CD4-positive, alpha-beta T cell treated with Interleukin-21 for 1 hour (primary cell): ENCODE measurements at places on chromosomes 1 and 21.

DNA sequence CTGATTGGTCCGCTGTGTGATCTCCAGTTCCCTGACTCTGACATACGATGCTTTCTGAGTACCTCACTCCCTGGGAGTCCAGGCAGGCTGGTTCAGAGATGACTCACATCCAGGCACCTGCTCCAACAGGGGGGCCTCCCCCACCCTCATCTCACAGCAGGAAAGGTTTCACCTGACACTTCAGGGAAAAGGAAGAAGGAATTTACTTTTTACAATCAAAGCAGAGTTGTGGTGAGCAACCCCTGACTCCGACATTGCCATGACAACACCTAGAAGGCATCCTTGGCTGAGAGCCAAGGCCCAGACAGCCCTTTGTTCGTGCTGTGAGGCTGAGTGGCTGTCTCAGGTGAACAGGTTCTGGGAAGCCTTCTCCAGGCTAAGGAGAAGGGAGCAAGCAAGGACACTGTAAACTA, 164.6 kb upstream of the GJB5 start:
- DNase-seq = no peak

DNA sequence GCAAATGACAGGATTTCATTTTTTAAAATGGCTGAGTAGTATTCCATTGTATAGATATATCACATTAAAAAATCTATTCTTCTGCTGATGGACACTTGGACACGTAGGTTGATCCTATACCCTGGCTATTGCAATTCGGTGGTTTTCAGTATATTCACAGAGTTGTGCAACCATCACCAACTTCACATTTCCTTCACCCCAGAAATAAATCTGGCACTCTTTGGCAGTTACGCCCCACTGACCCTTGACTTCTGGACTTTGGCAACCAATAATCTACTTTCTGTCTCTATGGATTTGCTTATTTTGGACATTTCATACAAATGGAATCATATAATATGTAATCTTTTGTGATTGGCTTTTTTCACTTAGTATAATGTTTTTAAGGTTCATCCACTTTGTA, 35.9 kb downstream of the MAP3K7CL start:
- DNase-seq = no peak

DNA sequence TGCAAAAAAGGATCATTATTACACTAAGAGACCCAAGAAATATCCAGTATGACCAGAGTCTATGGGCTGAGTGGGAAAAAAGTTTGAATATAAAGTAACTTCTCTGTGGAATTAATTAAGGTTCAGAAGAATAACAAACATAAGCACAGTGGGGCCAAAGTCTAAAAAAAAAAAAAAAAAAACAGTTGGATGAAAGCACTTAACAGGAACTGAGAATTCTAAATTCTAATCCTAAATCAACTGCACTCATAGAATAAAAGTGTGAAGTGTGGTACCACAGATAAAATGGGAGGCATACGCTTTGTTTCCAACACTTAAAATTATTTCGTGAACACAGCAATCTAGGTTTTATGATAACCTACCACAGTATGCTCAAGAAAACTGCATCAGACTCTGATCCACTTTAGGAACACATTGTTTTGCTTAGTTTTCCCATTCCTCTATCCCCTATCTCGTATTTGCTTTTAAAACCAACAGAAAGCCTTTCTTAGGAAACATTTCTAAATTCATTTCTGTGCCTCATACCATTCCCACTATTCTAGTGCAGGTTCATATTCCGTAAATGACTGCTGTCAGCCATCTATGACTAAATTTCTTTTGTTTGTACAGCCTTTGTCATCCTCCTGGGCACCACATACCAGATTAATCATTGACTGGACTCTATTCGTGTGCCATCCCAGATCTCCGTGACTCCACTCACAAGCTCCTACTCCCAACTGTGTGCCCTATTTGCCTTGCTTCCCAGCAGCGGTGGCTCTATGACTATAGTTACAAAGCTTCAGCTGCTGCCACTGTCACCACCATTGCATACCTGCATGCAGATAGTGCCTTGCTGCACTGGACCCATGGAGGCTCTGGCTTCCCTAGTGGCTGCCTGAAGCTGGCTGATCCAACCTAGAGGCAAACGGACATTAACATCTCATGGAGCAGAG, 24.9 kb downstream of the CHML start:
- DNase-seq = no peak

DNA sequence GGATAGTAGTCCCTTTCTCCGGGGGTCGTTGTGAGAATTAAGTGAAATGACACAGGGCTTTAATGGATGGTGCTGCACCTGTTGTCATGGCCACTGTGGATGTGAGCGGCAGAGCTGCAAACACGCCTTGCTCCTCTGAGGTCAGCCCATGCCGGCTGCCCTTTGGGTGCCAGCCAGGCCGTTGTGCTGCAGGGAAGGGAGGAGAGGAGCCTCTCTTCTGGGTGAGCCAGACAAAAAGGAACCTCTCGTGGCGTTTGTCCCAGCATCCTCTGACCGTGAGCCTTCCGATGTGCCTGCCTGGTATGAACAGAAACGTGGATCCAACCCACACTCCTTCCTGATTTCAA, 383.0 kb upstream of the VAMP3 start:
- no peak for DNase-seq

DNA sequence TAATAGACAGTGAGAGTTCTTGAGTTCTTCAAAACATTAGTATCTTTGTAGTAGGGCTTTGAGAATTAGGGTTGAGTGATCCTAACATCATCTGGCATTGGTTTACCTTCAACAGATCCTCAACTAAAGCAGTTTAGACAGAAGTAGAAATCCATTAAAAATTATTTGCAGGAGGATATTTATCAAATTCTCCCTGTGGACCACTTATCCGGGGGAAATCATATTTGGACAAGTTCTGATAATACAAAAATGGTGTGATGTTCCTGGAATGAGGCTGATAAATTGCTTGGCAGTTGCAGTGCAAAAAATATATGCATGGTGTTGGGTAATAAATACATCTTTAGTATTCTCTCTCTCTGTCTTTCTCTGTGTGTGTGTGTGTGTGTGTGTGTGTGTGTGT, 115.1 kb upstream of the CHODL start:
- DNase-seq = no peak

DNA sequence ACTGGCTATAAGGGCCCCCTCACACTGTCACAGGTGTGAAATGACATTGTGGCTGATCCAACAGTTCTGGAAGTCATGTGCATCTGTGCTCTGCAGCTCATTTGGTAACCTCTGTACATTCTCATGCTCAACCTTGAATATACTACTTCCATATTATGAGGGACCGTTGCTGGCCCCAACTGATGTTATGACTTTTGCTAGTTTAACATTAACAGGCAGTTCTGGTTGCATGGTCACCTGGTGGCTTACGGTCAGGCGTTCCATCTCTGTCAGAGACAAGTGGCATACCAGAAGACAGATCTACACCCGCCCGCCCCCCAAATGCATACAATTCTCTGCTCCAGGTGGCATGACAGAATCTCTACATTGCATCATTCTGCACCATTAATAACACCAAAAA, 6.0 kb upstream of the DIP2A start:
- no peak for DNase-seq

DNA sequence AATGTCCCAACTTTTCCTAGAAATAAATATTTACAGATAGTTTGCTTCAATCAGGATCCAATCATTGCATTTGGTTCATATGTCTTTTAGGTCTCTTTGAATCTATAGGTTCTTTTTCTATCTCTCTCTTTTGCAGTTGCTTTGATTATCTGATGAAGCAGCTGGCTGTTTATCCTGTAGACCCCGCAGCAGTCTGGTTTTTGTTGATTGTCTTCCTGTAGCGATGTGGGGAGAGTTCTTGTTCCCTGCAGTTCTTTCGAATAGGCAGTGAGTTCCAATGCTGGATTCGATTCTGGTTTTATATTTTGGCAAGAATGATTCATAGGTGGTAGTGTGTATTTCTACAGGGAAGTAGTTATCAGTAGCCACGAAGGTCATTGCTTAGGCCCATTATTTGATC, 7.4 kb upstream of the MIXL1 start:
- no peak for DNase-seq

GRCh38 chr1:246775531-246776385, 51.5 kb downstream of the SCCPDH start:
- DNase-seq = no peak

GRCh38 chr1:20440785-20441200, 45.2 kb downstream of the CAMK2N1 start:
- peak; percentile 62 for DNase-seq

DNA sequence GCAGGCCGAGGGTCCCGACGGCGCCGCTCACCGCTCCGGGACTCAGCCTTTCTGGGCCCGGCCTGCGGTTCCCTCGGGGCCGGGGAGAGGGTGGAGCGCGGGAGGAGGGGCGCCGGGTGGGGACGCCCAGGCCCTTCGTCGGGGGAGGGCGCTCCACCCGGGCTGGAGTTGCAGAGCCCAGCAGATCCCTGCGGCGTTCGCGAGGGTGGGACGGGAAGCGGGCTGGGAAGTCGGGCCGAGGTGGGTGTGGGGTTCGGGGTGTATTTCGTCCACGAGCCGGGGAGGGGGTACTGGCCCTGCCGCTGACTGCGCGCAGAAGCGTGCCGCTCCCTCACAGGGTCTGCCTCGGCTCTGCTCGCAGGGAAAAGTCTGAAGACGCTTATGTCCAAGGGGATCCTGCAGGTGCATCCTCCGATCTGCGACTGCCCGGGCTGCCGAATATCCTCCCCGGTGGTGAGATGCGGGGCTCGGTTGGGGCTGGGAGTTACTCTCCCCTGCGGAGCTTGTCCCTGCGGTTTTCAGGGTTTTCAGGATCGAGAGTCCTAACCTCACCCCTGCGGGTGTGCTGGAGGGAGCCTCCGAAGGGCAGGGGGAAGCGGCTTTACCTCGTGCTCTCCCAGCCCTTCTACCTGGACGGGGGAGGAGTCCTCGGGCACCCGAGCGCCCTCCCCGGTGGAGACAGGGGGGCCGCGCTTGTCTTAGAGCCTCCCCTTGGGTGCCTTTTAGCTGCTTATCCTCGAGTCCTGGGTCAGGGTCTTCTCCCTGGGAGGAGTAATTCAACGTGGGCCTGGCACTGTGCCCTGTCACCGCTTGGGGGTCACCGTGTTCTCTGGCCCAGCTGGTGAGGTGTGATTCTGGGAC, 2.1 kb downstream of the SAMD11 start:
- no peak for DNase-seq

- no peak for DNase-seq
These were observed 63.8 kb downstream of the BCAR3 start for GRCh38 chr1:93617670-93618499.

DNA sequence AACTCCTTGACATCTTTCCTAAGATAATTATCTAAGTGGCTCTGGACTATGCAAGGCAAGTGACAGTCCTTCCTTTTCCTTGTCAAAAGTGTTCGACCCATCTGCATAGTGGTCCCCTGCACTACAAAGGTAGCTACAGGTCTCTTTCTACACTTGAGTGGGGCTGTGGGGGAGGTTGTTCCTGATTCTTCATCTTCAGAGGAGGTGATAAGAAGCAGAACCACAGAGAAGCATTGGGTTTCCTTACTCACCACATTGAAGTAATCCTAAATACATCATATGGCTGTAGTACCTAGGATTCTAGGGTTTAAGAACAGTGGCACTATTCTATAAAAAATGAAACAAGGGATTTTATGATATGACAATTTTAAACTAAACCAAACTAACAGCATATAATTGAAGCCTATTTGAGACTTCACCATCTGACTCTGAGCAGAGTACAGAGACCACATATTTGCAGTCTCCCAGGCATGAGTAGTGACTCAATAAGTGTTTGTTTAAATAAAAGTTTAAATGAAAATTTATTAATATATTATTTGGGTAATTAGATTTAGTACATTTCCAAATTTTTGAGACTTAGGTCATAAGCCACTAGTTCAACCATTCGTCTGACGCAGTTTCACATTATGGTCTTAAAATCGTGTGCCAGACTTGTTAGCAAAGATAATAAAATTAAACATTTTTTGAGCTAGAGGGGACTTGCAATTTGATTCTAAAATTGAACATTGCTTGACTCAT, 54.9 kb upstream of the NEK7 start:
- no peak for DNase-seq

- DNase-seq = no peak
These were observed 34.1 kb downstream of the AGT start for GRCh38 chr1:230679825-230680224.

DNA sequence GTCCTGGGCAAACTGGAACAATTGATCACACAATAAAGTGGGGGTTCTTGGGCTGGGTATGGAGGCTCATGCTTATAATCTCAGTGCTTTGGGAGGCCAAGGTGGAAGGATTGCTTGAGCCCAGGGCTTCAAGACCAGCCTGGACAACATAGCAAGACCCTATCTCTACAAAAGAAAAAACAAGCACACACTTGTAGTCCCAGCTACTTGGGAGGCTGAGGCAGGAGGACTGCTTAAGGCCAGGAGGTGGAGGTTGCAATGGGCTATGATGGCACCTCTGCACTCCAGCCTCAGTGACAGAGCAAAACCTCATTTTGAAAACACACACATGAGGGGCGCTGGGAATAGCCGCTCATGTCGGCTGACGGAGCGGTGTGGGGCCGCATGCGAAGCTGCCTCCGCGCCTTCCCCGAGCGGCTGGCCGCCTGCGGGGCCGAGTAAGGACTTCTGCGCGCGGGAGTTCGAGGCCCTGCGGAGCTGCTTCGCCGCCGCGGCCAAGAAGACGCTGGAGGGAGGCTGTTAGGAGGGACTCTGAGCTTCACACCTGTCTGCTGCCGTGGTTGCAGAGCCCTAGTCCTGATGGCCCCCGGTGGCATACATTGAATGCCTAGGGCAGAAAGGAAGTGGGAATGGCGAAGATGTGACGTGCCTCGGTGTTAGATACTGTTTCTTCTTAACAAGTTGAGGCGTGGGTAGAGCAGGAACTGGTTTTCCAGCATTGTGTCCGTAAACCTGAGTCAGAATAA, 59.5 kb downstream of the ACBD3 start:
- DNase-seq = no peak

DNA sequence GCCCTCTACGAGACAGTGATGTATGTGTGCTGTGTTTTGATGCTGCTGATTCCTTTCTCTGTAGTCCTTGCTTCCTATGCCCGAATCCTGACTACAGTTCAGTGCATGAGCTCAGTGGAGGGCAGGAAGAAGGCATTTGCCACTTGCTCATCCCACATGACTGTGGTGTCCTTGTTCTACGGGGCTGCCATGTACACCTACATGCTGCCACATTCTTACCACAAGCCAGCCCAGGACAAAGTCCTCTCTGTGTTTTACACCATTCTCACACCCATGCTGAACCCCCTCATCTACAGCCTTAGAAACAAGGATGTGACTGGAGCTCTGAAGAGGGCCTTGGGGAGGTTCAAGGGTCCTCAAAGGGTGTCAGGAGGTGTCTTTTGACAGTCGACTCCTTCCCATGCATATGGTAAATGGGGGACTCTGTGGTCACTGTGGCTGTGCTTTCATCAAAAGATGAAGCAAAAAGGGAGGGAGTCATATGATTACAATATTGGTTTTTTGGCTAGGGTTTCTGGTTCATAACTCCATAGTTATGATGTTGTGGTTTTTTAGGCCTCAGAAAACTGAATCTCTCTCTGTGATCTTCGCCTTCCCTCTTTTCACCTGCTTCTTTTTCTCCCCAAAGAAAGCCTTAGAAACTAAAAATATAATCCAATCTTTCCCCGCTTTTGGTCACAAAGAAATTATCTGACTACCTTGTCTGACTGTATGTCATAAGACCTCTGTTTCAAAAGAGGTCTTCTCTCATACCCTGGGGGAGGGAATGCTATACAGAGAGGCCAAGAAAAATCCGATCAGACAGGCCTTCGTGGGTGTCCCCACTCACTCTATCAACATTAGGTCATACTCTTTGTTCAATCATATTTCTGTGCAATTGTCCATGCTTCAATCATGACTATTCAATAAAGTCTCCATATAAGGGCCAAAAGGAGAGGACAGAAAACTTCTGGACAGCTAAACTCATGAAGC, 4.2 kb downstream of the OR2T1 start:
- DNase-seq = no peak
